NCI-H2227 treated with DMSO at 0.1 percent for 48 hours (cell line): ENCODE measurements at places on chromosomes 1 and 21.
A peak's percentile ranks its signal among the peaks of the same experiment; 100 is the strongest.

- DNase-seq = peak; percentile 100
These were observed 6.1 kb downstream of the IPO13 start for GRCh38 chr1:43952731-43953346.

DNA sequence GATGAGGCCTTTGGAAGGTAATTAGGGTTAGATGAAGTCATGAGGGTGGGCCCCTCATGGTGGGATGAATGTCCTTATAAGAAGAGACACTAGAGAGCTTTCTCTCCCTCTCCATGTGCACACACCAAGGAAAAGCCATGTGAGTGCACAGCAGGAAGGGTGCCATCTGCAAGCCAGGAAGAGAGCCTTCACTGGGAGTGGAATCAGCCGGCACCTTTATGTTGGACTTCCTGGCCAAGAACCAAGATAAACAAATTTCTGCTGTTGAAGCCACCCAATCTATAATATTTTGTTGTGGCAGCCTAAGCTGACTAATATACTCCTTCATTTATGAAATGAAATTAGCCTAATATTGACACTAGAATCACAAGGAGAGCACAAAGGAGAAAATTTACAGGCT is 38.2 kb upstream of the PKP1 start:
- no peak for DNase-seq

- no peak for DNase-seq
These were observed 266.2 kb downstream of the LMO4 start for GRCh38 chr1:87594736-87595383.

GRCh38 chr1:227351443-227351842 is 33.2 kb upstream of the CDC42BPA start:
- DNase-seq = no peak

DNA sequence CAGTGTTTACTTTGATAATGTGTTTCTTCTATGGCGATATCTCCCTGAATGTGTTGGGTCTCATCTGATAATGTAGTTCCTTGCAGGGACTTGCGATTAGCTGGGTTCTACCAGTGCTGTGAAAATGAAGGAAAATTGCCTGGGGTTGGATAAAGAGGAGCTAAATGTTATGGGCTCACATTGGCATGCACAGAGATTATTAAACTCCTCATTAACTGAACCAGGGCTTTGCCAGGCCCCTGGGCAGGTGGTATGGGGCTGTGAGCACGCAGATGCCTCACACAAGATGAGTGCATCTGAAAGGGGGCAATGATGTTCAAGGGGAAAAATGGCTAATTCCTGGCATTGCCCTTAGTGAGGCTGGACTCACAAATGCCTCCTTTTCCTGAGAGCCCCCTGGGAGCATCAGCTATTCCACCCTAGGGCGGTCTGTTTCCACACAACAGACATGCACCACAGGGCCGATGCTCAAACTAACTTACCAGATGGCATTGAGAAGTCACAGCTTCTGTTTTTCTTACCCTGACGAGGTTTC is 321.1 kb downstream of the SEC16B start:
- DNase-seq = no peak

GRCh38 chr1:228006786-228007048 is at the start of gene WNT3A:
WNT3A (plus strand) TSS chr1:228006998; CDS start chr1:228007129, 131 bp downstream.
- DNase-seq = no peak

DNA sequence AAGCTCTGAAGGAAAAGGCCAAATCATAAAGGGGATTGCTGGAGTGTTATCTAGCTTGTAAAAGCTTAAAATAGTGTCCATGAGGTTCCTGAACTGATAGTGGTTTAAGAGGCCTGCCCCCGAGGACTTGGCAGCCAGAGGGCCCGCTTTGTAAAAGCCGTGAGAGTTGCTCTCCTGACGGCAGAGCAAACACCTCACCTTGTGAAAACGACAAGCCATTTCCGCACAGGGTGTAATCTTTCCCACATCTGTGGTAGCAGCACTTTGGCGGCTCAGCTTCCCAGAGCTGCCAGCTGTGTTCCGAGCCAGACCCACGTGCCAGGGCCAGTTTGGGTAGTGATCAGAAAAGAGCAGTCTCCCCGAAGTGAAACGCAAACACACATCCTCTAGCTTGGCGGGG is 37.0 kb downstream of the SERBP1 start:
- DNase-seq = no peak

DNA sequence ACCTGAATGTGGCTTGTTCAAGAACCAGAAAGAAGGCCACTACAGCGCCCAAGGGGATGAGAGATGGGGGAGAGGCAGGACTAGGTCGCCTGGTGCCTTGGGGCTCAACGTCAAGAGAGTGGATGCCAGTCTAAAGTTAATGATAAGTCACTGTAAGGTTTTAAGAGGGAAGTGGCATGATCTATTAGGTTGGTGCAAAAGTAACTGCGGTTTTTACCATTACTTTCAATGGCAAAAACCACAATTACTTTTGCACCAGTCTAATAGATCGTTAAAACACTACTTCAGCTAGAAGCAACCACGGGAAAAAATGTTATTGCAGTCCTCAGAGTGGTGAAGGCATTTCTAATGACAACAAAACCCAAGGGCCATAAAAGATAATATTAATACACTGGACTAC is 2.6 kb upstream of the GJB3 start:
- no peak for DNase-seq

DNA sequence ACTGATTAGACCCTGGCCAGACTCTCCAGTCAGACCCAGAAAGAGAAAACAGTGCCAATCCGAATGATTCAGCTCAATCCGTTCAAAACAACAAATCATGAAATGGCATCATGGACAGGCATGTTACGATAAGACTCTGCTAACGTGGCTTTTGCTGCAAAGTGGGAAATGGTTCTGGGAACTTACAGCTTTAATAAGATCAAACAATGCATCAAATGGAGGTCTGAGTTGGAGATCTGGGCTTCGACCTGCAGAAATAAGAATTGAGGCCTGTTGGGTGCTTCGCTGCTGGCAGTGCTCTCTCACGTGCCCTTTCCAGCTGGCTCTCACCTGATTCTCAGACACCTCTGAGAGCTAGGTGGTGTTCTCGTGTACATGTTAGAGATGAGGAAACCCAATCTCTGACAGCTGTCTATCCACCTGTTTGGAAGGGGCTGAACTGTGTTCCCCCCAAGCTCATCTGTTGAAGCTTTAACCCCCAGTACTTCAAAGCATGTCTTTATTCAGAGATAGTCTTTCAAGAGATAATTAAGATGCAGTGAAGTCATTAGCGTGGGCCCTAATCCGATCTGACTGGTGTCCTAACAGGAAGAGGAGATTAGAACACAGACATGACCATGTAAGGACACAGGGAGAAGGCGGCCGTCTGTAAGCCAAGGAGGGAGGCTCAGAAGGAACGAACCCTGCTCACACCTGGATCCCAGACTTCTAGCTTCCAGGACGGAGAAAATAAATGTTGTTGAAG is 45.5 kb upstream of the ETS2 start:
- no peak for DNase-seq
